IMR-90 (cell line): ENCODE measurements at places on chromosomes 7 and 10. TPM values are rescaled to one million over a fixed set of nuclear protein-coding genes. Genes with fewer than 3 reads are reported as not detected.

GRCh38 chr7:112143582-112143981 is 62.6 kb downstream of the DOCK4 start:
- DNase-seq: peak; percentile 94

DNA sequence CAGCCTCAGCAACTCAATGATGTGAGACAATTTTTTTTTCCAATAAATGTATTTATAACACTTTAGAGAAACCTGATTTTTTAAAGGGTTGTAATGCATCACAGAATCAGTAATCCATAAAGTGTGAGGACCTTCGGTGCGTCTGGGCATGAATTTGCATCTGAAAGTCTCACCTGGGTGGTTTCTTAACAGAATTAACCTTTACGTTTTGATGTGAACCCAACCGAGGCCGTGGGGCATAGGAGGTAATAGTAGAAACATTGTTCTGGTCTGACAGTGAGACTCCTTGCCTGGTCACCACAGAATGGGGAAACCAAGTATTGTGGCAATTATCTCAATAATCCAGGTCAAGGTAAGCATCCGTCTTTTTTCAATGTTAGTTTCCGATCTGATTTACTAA is 114.6 kb downstream of the PRKCQ start:
- DNase-seq: no peak

The AS3MT gene
- total RNA-seq: 3.6 and 7.5 TPM in 2 replicates

- no peak for DNase-seq
Measured at GRCh38 chr7:73905360-73905759, 44.4 kb downstream of the TMEM270 start.

- DNase-seq: no peak
Measured at GRCh38 chr7:139587535-139587934, 64.0 kb downstream of the CLEC2L start.
